ENCODE measurements at places on chromosomes 2 and 18.

DNA sequence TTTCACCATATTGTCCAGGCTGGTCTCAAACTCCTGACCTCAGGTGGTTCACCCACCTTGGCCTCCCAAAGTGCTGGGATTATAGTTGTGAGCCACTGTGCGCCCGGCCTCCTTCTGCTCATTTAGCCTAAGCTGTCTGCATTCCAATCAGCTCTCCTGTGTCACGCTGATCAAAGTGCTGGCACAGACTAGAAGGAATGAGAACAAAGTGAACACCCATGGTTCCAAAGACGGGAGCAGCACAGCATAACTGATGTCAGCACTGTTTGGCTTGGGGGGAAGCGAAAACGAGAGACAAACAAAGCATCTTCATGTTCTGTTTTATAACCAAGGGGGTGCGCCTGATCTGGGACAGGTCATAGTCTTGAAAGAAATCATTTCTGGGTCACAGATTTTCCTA lies 43.3 kb downstream of the DIPK1C start:
- no peak for DNase-seq

- DNase-seq: no peak
Observed at GRCh38 chr2:39778233-39778632, 825 bp downstream of the THUMPD2 start.

GRCh38 chr2:204321910-204322751 lies 223.1 kb upstream of the PARD3B start:
- DNase-seq: no peak

DNA sequence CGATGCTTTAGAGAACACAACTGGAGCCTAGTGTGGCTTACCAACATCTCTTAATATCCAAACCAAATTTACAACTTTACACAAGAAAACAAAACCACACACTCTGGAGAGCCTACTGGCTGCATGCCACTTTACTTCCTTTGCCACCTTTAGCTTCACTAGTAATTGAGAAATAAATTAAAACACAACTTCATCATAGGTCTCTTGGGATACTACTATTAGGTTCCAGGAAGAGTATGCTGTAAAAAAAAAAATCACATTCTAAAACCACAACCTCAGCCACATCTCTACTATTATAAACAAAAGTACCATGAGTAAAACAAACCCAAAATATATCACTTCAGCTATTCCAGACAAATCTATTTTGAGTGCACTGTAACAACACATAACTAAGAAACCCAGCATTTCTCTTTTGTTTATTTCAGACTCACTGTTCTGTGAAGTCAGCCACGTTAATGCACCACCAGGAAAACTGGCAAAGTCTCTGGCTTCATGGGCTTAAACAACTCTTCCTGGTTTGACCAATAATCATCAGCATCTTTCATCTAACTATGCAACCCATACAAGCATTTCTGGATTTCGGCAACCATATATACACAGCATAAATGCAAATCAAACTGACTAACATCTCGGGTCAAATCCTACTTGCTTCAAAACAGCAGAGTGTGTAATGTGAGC lies 59.1 kb downstream of the REV1 start:
- DNase-seq: no peak

DNA sequence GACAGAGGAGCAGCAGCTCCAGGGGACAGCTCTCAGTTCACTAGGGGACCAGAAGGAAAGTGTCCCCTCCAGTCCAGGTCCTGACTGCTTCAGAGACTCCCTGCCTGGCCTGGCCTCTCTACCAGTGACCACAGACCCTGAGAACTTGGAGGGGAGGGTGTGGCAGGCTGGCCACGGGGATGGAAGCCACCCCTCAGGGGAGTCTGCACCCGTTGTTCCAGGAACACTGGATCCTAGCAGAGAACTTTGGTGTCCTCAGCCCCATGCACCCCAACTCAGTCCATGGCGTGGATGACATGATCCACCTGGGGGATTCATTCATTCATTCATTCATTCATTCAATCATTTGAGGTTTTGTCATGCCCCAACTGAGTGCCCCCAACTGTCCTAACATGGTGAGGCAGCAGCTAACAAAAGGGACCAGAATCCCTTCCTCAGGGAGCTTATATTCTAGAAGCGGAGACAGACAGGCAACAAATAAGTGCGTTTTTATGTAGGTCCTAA lies 31.9 kb downstream of the MYO7B start:
- DNase-seq: no peak

GRCh38 chr18:732371-732770 lies 19.9 kb upstream of the ENOSF1 start:
- no peak for DNase-seq

DNA sequence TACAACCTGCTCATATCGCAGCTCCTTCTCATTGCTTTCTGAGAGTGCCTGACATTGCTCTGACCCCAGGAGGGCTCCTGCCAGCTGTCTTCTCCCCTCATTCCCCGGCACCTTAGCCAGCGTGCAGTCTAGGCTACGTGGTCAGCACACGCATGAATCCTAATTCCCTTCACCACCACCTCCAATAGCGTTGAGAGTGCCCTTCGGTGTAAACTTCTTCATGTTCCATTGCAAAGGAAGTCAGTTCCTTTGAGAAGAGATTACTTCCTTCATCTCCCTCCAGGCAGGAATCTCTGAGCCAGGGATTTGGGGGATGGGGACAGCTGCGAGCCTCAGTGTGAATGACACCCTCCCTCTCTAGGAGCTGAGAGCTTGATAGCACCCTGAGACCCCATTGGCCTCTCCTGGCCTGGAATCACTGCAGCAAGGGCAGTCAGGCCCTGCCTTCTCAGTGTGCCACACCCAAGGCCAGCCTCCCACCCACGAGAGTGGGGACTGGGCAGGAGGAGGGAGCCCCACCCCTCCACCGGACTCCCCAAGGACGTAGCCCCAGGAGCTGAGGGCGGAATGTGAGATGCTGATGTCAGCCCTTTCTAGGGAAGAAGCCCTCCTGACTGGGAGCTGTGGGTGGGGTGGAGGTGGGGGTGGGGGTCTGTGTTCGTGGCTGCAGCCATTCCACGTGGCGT lies 53.4 kb downstream of the SLC66A2 start:
- no peak for DNase-seq
